ENCODE measurements at places on chromosomes 4 and X. TPM values are rescaled to one million over a fixed set of nuclear protein-coding genes. Genes with fewer than 3 reads are reported as not detected.

KCTD8 gene
- total RNA-seq, result 0.09 TPM

ZFYVE28 gene
- 3.7 TPM for total RNA-seq

NALF2 gene
- 0.17 TPM for total RNA-seq

IL15 gene
- 2.1 TPM for total RNA-seq

CT45A5 gene
- not detected for total RNA-seq

SSX4B gene
- total RNA-seq, result not detected

MAGEC2 gene
- total RNA-seq, result not detected

HMGB3 gene
- 37.0 TPM for total RNA-seq
